ENCODE measurements at places on chromosomes 16 and 17.

- no peak for DNase-seq
These were observed 7.9 kb downstream of the KRT37 start for GRCh38 chr17:41416479-41416878.

GRCh38 chr17:79065105-79065670, 9.4 kb upstream of the ENGASE start:
- DNase-seq = peak; percentile 19

DNA sequence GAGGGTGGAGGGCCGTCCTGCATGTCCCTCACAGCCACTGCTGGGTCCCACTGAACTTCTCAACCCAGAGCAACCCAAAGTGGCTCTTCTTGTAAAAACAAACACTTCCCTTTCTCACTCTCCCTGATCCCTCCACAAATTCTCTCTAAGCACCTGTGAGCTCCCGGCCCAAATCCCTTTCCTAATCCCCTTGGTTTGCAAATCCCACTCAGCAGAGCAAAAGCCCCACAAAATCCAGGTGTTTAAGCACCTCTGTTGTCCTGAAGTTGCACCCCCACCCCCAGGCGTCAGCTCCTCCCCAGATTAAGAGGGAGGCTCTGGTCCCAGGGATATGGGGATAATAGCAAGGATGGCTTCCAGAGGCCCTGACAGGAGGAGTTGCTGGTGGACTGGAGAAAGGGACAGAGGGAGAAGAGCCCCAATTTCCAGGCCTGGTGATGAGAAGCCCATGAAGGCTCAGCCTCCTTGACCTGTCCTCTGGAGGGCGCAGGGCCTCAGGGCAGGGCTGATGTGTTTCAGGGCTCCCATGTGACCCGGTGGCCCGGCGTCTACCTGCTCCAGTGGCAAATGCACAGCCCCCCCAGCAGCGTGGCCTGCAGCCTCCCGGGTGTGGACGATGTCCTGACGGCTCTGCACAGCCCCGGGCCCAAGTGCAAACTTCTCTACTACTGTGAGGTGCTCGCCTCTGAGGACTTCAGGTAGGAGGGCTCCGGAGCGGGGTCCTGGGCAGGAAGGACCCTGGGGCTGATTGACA, 23.0 kb downstream of the NAGPA start:
- DNase-seq = no peak

DNA sequence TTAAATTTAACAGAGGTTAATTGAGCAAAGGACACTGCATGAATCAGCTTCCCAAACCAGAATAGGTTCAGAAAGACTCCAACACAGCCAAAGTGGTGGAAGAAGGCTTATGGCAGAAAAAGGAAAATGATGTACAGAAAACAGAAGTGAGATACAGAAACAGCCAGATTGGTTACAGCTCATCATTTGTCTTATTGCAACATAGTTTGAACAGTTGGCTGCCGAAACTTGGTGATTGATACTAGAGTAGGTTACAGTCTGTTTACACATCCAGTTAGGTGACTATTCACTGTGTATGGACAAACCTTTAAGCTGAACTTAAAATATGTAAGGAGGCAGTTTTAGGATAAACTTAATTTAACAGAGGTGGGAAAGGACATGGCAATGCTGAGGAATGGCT, 18.3 kb downstream of the TMEM100 start:
- no peak for DNase-seq

GRCh38 chr16:31007684-31008083, 2.8 kb downstream of the STX1B start:
- no peak for DNase-seq

DNA sequence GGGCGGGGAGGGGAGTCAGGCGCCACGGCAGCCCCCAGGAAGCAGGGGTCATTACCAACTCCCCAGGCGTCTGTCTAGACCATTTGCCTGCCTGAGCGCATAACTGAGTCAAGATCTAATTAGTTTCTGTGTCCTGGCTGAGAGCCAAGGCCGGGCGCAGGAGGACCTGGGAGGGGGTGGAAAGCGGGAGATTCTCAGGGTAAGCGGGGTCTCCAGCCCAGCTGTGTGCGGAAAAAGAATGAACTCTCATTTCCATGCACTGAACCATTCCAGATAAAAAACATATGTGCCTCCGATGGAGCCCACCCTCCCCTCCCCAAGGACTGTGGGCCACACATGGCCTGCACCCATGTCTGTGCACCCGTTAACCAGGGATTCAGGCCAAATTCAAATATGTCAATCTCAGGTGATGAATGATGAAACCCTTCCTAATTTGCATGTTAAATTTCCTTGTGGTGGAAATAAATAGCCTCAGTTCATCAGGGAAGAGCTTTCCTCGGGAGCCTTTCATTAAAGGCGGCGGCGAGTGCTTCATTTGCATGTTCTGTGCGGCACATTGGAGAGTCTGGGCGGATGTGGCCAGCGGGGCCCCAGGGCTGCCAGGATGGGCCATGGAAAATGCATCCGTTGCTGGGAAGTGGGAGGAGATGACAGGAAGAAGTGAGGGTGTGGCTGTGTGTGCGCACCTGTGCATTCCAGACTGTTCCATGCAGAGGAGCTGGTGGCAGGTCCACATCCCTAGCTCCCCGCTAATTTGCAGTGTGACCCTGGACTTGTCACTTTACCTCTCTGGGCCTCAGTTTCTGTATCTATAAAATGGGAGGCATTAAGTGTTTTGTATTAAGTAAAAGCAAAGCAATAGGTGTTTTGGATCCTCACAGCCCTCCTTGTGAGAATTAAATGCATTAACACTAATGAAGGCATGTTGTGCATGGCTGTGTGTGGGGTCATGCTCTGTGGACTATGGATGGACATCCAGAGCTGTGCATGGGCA, 151.1 kb downstream of the SDK2 start:
- DNase-seq = no peak

DNA sequence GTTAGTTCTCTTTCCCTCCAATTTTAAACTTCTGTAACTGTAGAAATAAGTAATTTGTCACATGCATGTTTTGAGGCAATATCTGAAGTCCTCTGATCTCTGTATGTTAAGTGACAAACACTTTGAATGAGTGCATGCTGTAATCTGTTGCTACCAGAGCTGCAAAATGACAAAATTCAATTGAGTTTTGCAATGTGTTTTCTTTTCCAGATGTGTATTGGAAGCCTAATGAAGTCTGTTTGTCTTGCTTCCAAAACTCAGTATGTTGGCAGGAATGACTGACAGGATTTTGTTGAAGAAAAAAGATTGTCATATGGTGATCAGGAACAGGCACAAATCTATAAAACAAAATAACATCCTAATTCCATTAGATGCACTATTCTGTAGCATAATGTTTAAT, 561.6 kb upstream of the CDH8 start:
- DNase-seq = no peak

- no peak for DNase-seq
These were observed 6.7 kb upstream of the TLCD3A start for GRCh38 chr17:725746-726145.

DNA sequence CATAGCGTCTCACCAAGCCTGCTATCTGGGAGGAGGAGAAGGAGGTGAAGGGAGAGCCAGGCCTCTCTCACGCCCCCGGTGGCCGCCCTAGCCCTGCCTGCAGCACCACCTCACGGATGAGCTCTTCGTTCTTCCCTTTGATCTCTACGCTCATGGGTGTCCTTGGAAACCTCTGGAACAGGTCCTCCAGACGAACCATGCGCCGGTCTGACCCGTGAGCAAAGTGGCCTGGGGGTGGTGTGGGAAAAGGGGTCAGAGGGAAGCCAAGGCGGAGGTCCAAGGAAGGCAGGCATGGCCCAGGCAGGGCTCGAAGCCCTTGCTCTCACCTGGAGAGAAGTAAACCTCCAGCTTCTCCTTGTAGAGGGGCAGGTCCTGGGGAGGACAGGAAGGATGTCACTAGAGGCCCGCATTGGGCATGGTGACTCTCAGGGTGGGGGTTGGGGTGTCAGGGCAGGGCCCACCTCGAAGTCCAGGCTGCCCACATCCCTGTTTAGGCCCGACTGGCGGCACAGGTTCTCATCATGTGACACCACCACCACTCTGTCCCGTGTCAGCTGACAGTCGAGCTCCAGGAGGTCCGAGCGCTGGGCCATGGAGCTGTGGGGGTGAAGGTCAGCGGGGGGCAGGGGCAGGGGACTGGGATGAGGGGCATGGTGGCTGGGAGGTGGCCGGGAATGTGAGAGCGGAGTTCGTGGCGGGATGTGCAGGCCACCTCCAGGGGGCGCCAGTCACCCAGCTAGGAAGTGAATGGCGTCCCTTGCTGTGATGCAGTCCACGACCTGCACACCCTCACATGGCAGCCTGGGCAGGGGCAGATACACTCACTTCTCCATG, 923 bp downstream of the GDPD3 start:
- no peak for DNase-seq

DNA sequence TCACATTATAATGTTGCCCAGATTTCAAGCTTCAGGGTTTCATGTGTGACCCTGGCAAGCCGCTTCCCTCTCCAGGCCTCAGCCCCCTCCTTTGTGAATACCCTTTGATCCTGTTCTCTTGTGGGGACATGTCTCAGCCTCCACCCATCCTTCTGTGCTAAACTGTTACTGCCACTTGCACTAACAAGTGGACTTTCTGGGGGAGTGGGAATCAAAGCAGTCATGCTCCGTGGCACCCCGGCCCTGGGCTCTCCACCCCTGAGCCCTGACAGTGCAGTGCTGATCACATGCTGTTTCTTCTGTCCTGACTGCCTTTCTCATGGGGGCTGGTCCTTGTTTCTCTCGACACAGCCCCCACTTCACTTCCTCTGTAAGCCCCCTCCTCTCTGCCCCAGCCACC, 9.7 kb upstream of the DCAF7 start:
- DNase-seq = no peak

DNA sequence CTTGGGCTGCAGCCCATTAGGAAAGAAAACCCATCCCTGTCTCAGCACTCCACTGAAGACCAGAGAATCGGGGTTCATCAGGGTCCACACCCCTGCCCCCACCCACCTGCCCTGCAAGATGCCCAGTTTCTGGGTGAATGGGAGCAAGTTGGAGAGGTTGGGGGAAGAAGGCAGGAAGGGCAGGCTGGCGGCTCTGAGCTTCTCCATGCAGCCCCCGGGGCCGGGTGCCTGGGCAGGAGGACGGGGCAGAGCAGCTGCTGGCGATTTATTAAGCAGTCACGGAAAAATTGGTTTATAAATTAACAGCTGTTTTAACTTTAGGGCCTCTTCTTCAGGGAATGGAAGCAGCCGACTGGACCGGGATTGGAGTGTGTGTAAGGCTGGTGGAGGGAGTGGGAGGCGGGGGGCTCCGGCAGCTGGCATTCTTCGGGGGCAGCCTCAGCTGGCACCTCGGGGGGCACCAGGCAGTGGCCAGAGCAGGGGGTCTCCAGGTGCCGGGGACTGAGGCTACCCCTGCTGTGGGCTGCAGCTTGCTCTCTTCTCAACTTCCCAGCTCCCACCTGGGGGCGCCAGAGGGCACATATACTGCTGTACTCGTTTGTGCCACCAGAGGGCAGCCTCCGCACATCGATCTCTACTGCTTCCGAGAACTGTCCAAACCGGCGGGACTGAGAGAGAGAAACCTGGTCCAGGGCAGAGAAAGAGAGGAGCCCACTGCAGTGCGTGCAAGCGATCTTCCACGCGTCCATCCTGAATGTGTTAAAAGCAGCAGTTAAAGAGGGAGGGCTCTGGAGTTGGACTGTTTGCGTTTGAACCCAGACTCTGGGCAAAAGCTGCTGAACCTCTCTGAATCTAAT, 5.0 kb upstream of the PPP1R1B start:
- peak; percentile 63 for DNase-seq

DNA sequence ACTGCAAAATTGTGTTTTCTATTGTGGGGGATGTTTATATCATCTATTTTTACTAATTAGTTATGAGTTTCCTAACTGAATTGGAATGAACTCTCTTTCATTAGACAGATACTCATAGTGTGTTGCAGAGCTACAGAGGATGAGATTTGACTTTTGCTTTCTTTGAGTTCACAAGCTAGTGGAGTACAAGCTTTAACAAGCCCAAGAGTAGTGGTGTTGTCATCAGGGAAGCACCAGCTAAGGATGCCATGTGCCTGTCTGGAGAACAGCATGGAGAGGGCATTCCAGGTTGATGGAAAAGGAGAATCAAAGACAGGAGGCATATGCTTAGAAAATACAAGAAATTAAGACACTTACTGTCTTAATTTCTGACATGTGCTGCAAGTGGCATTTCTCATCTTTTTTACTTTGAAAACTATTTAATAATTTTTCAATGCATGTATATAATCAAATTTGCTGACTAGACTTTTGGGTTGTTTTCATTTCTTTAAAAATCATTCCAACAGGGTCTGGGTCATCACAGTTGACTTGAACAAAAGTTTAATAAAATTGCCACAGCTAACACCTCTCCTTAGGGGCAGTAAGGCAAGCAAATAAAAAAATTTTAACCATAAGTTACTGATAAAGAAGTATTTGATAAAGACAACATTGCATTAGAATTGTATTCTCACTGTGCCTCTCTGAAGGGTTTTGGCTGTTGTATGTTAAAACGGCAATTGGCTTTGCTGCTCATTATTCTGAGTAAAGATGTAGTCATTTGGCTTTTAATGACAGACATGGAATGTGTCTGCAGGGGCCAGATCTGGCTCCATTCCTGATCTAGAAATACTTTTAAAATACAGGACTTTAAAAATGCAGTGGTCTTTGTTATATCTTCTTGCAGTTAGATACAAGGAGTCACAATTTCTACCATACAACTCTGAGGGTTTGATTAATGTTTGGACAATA, 323.7 kb upstream of the CDH11 start:
- no peak for DNase-seq

DNA sequence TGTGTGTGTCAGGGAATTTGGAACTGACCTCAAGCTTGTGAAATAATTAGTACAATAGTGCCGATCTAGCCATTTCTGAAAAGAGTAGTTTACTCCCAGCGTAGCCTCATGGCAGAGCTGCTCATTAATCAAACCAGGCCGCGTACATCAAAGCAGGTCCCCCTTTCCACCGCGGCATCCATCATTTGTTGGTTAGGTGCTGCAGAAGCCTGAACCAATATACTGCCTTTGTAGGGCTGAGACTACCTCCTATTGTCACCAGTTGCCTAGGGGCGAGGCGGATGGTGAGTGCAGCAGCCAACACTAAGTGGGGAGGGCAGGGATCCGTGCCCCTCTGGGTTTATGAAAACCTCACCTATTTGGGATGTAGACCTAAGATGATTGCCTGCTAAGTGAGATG, 264.1 kb downstream of the TMEM114 start:
- DNase-seq = no peak

DNA sequence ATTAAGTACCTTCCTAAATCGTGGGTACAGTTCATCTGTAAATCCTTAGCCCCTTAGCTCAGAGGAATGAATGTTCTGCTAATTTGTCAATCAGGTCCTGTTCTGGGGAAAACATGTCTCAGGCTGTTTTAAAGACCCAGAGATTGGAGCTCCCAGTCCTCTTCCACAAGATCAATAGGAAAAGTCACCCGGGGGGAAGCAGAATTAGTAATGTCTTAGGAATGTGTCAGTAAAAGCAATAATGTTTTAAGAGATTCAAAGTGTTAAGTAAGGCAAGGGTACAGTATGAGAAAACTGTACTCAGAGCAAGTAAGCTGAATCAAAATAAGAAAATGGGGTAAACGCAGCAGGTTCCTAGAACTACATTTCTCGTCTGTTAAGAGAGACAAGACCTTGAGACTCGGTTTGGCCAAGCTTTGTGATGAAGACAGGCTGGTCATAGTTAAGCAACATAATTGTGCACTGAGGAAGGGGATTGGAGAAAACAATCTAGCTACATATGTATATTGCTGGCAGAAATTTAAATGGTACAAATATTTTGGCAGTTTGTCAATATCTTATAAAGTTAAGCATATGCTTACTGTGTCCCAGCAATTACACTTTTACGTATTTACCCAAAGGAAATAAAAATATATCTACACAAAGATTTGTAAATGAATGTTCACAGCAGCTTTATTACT, 192.9 kb upstream of the C17orf78 start:
- DNase-seq = no peak

Measured in thymus (tissue), 14 donors.